ENCODE measurements at places on chromosomes 7 and 10.

GRCh38 chr7:151244196-151244840 lies 4.2 kb downstream of the SMARCD3 start:
- peaks cover 12% of the 10 kb centered on the region for H3K36me3 ChIP-seq
- H3K27me3 ChIP-seq: peaks cover 36% of the 10 kb centered on the region
- H3K4me1 ChIP-seq: peaks cover 24% of the 10 kb centered on the region
- H3K4me3 ChIP-seq: peak overlapping the region; percentile 78

DNA sequence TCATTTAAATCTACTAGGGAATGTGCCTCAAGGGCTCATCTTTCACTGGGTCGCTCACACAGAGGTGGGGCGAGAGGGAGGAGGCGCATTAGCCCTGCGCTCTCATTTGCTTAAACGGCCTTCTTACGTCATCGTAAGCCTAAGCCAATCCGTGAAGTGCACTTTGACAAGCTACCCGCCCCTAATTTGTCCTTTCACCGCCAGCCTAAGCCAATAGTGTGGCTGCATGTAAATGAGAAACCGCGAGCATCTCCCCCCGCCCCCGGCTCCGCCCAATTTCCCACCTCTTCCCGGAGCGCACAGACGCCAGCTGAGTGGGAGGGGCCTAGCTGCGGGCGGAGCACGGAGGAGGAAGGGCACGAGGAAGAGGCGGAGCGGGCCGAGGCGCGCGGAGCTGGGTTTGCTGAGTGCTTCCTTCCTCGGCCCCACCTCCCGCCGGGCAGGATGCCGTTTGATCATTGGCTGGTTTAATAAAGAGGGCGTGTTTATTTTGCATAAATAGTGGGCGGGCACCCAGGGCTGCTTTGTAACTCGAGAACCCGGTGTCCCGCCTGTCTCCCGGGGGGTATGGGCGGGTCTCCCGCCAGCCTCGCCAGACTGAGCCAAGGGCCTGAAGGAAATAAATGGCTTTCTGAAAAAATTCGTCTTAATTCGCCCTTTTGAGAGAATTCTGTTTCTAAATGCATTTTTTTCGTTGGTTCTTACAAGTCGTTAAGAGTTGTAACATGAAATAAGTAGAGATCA lies 289.6 kb upstream of the NFE2L3 start:
- peak overlapping the region; percentile 84 for H3K27ac ChIP-seq
- peaks cover 7% of the 10 kb centered on the region for H3K4me1 ChIP-seq
- DNase-seq: peak; percentile 66
- peaks cover 50% of the 10 kb centered on the region for H3K36me3 ChIP-seq

- peak; percentile 37 for DNase-seq
- H3K27ac ChIP-seq: peak overlapping the region; percentile 98
- H3K36me3 ChIP-seq: peaks cover 7% of the 10 kb centered on the region
- peaks cover 28% of the 10 kb centered on the region for H3K4me1 ChIP-seq
- H3K4me3 ChIP-seq: peak overlapping the region; percentile 83
- H3K27me3 ChIP-seq: no peaks in the 10 kb centered on the region
Measured at GRCh38 chr10:69043931-69044531, 43.9 kb upstream of the SRGN start.

- peak; percentile 12 for DNase-seq
- H3K4me3 ChIP-seq: peak overlapping the region; percentile 93
- H3K36me3 ChIP-seq: peaks cover 31% of the 10 kb centered on the region
Measured at GRCh38 chr10:117374506-117375359, 507 bp downstream of the PDZD8 start.

- peaks cover 72% of the 10 kb centered on the region for H3K27me3 ChIP-seq
- DNase-seq: no peak
- no peak overlapping the region for H3K4me3 ChIP-seq
- H3K4me1 ChIP-seq: no peaks in the 10 kb centered on the region
- H3K36me3 ChIP-seq: no peaks in the 10 kb centered on the region
- H3K27ac ChIP-seq: no peak overlapping the region
Measured at GRCh38 chr7:48158404-48158803, 12.9 kb upstream of the ABCA13 start.

GRCh38 chr10:121539786-121540185 lies 58.5 kb downstream of the FGFR2 start:
- H3K36me3 ChIP-seq: no peaks in the 10 kb centered on the region
- no peak for DNase-seq
- no peaks in the 10 kb centered on the region for H3K4me1 ChIP-seq
- no peak overlapping the region for H3K4me3 ChIP-seq
- H3K27ac ChIP-seq: no peak overlapping the region

DNA sequence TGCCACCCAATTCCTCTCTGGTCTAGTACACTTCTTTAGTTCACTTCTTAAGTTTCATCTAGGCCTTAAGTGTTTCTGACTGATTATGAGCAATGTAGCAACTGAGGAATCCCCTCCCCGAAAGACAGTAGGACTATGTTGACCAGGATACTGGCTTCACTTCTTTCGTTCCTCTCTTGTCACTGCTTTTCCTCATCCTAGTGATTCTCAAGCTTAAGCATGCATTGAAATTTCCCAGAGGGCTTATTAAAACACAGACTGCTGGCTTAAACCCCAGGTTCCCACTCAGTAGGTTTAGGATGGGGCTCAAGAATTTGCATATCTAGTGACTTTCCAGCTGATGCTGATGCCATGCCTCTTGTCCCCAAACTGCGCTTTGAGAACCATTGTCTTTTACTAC lies 164.6 kb upstream of the WNT16 start:
- H3K36me3 ChIP-seq: no peaks in the 10 kb centered on the region
- H3K27ac ChIP-seq: no peak overlapping the region
- H3K4me3 ChIP-seq: no peak overlapping the region
- no peak for DNase-seq
- H3K27me3 ChIP-seq: peaks cover 5% of the 10 kb centered on the region
- H3K4me1 ChIP-seq: no peaks in the 10 kb centered on the region

- peaks cover 20% of the 10 kb centered on the region for H3K27me3 ChIP-seq
- H3K36me3 ChIP-seq: no peaks in the 10 kb centered on the region
- H3K4me3 ChIP-seq: no peak overlapping the region
- H3K27ac ChIP-seq: no peak overlapping the region
- H3K4me1 ChIP-seq: no peaks in the 10 kb centered on the region
Measured at GRCh38 chr10:117967149-117967650, 79.5 kb downstream of the RAB11FIP2 start.

- no peak overlapping the region for H3K27ac ChIP-seq
- no peak overlapping the region for H3K4me3 ChIP-seq
- no peak for DNase-seq
- H3K4me1 ChIP-seq: no peaks in the 10 kb centered on the region
- H3K36me3 ChIP-seq: no peaks in the 10 kb centered on the region
Measured at GRCh38 chr10:120667276-120667675, 183.9 kb upstream of the WDR11 start.

- H3K36me3 ChIP-seq: peaks cover 23% of the 10 kb centered on the region
- H3K4me1 ChIP-seq: peaks cover 3% of the 10 kb centered on the region
- peaks cover 10% of the 10 kb centered on the region for H3K27me3 ChIP-seq
- no peak for DNase-seq
- no peak overlapping the region for H3K4me3 ChIP-seq
- no peak overlapping the region for H3K27ac ChIP-seq
Measured at GRCh38 chr7:154096-154799, 38.1 kb upstream of the FAM20C start.

- H3K4me3 ChIP-seq: no peak overlapping the region
- peaks cover 68% of the 10 kb centered on the region for H3K36me3 ChIP-seq
- H3K27me3 ChIP-seq: no peaks in the 10 kb centered on the region
- H3K4me1 ChIP-seq: no peaks in the 10 kb centered on the region
- H3K27ac ChIP-seq: no peak overlapping the region
- no peak for DNase-seq
Measured at GRCh38 chr10:5927306-5927705, 37.3 kb downstream of the FBH1 start.

DNA sequence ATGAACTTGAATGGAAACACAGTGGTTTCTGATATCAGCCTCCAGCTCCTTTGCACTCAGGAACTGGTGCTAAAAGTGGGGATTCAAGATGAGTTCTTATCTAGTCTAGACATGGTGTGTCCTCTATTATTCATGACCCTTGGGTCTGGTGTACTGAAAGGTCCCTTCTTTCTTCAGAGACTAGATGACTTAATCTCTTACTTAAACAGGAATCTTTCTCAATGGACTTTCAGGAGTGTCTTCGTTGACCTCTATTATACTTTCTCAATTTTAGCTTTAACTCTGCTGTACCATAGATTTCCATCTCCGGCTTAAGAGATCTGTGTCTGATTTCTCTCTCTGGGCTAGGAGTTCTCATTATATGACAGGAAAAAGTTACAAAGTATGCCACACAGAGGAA lies 83.5 kb upstream of the INHBA start:
- no peaks in the 10 kb centered on the region for H3K27me3 ChIP-seq
- no peak overlapping the region for H3K27ac ChIP-seq
- H3K36me3 ChIP-seq: no peaks in the 10 kb centered on the region
- no peak for DNase-seq

- no peaks in the 10 kb centered on the region for H3K36me3 ChIP-seq
- no peak for DNase-seq
- no peaks in the 10 kb centered on the region for H3K27me3 ChIP-seq
- no peak overlapping the region for H3K4me3 ChIP-seq
- no peaks in the 10 kb centered on the region for H3K4me1 ChIP-seq
Measured at GRCh38 chr10:108902619-108903285, 1020.6 kb downstream of the XPNPEP1 start.

DNA sequence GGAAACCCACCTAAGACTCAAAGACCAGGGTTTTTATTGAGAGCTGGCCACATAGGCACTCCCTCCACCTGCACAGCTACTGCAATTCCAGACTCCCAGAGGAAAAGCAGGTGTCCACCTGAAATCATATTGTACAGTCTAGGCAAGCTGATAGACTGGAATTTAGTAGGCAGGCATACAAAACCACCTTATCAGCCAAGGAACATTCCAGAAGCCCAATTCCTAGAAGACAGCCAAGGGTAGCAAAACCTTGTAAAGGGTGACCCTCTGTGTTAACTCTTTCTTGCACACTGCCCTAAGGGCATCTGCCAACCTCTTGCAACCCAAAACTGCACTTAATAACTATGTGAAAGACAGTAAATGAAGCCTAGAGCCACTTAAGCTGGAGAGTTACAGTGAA lies 5.3 kb downstream of the TMEM176A start:
- no peak for DNase-seq
- peaks cover 91% of the 10 kb centered on the region for H3K27me3 ChIP-seq
- H3K4me3 ChIP-seq: no peak overlapping the region
- no peak overlapping the region for H3K27ac ChIP-seq
- peaks cover 4% of the 10 kb centered on the region for H3K4me1 ChIP-seq

GRCh38 chr10:76311752-76312636 lies 880.6 kb downstream of the LRMDA start:
- H3K36me3 ChIP-seq: no peaks in the 10 kb centered on the region
- H3K27ac ChIP-seq: no peak overlapping the region
- no peak overlapping the region for H3K4me3 ChIP-seq
- no peaks in the 10 kb centered on the region for H3K4me1 ChIP-seq
- no peaks in the 10 kb centered on the region for H3K27me3 ChIP-seq

DNA sequence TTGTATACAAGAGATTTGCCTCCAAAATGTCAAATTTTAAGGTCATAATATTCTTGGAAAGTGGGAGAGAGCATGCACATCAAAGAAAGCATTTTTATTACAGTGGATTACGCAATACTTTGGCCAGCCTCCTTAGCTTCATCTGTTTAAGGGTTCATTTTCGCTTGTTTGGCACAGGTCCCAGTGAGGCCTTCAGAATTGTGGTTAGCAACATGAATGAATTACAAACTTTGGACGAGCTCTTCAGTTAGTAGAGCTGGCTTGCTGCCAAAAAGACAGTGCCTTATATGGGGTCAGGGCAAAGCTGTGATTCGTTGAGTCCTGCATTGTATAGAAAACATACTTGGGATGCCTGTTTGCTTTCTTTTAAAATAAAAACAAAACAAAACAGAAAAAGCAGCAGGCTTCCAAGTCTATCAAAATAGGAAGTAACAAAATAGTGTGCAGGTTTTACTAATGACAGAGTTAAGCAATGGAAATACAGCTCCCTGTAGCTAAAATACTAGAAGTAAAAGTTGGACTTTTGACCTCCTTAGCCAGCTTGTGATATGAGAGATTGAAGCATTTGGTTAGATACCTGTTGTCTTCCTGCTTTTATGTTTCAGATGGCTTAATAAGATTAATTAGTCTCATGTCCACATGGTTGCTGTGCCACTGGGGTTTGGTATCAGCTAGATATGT lies 190.8 kb downstream of the MLLT10 start:
- no peaks in the 10 kb centered on the region for H3K27me3 ChIP-seq
- H3K27ac ChIP-seq: peak overlapping the region; percentile 35
- H3K4me1 ChIP-seq: peaks cover 9% of the 10 kb centered on the region
- H3K36me3 ChIP-seq: peaks cover 23% of the 10 kb centered on the region
- peak; percentile 48 for DNase-seq

DNA sequence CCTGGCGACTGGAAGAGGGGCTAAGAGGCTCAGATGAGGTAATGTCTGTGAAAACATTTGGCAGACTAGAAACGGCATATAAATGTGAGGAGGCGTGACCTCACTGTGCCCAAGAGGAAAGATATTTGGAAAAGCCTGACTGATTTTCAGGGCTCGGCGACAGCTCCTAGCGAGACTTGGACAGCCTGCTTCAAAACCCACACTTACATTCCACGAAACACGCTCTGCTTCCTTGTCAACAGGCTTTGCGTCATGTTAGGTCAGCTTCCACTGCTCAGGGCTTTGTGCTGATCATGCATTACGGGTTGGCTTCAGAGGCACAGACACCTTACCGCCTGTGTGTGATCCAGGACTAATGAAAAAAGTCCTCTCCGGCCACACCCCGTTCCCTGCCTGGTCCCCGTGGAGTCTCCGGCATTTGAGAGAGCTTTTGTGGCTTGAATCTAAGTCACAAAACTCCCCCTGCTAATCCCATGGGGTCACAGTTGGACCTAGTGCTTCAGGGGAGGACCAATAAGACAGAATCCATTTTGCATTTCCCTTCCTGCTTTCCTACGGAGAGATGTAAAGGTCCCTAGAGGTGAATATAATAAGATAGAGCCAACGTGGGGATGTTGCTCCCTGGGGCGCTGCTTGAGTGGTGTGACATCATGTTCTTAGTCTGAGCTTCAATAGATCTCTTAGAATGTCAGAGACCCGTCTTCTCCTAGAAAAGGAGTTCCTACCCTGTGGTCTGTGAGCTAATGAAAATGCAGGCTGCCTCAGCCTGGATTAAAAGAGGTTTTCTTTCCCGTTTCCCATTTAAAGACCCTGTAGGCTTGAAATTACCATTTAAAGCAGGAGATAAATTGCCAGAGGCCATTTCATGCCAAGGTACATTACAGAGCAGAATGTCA lies 25.5 kb downstream of the FGFBP3 start:
- no peak overlapping the region for H3K4me3 ChIP-seq
- H3K27me3 ChIP-seq: no peaks in the 10 kb centered on the region
- H3K4me1 ChIP-seq: peaks cover 7% of the 10 kb centered on the region
- DNase-seq: no peak
- no peaks in the 10 kb centered on the region for H3K36me3 ChIP-seq
